Muscle of leg (tissue), 16 donors: ENCODE measurements at places on chromosomes 7 and 10. TPM values are rescaled to one million over a fixed set of nuclear protein-coding genes. Genes with fewer than 3 reads are reported as not detected.

The BTAF1 gene
- 22.2 TPM for polyA plus RNA-seq

The PLEKHS1 gene
- polyA plus RNA-seq = 0.04 TPM

The PAX4 gene
- not detected for polyA plus RNA-seq

DNA sequence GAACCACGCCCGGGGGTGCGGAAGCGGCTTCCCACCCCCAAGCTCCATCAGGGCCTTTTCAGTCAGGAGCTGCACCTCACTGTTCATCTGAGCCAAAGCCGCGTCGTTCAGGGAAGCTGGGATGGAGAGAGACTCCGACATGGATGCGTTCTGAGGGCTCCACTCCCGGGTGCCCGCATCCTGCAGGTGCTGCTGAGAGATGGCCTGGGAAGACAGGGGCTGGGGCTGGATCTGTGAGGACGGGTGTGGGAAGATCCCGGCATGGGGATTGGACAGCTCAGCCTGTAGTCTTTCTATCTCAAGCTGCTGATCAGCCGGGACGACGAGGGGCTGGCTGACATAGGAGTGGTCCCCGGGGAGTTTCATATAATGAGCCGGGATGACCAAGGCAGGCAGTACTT lies 45.0 kb upstream of the NMT2 start:
- DNase-seq = no peak
